ENCODE measurements at places on chromosomes 3 and 15. TPM values are rescaled to one million over a fixed set of nuclear protein-coding genes. Genes with fewer than 3 reads are reported as not detected.

VWA5B2 gene
- total RNA-seq = not detected

HHLA2 gene
- not detected for total RNA-seq

PPCDC gene
- total RNA-seq = 18.2 TPM

TRANK1 gene
- total RNA-seq = 2.9 TPM

EFL1 gene
- total RNA-seq = 33.9 TPM

PAQR5 gene
- total RNA-seq = under 0.01 TPM

PLA2G4E gene
- not detected for total RNA-seq

ZCWPW2 gene
- total RNA-seq = 0.32 TPM

WDR73 gene
- total RNA-seq = 22.4 TPM

NPTN gene
- 73.1 TPM for total RNA-seq

MAN2C1 gene
- 117 TPM for total RNA-seq

P2RY12 gene
- total RNA-seq = not detected

TYRO3 gene
- total RNA-seq = 6.2 TPM

TRIM42 gene
- total RNA-seq = not detected

GNAT1 gene
- not detected for total RNA-seq

CPLX3 gene
- not detected for total RNA-seq

EPHB1 gene
- total RNA-seq = 0.15 TPM

B3GNT5 gene
- total RNA-seq = 22.2 TPM

TJP1 gene
- total RNA-seq = 76.0 TPM

TARS3 gene
- total RNA-seq = 7.8 TPM

LRRIQ4 gene
- not detected for total RNA-seq

SLC28A1 gene
- total RNA-seq = not detected

PRR20G gene
- total RNA-seq = not detected

TGFBR2 gene
- 310 TPM for total RNA-seq

SKIL gene
- total RNA-seq = 124 TPM

GATA2 gene
- 6.8 TPM for total RNA-seq

LTK gene
- total RNA-seq = under 0.01 TPM

SAMD7 gene
- total RNA-seq = not detected

FGD5 gene
- 54.0 TPM for total RNA-seq

TTLL13 gene
- total RNA-seq = not detected

IL17RE gene
- total RNA-seq = 0.32 TPM

TM4SF18 gene
- 164 TPM for total RNA-seq

KCNMB2 gene
- total RNA-seq = 0.46 TPM

SH2D7 gene
- total RNA-seq = not detected

SNAPC5 gene
- total RNA-seq = 23.1 TPM

RBMS3 gene
- 33.1 TPM for total RNA-seq

LIPH gene
- not detected for total RNA-seq

KIF23 gene
- total RNA-seq = 34.1 TPM

GOLGA6A gene
- total RNA-seq = not detected

HAPLN3 gene
- 9.0 TPM for total RNA-seq

XCR1 gene
- not detected for total RNA-seq

EHHADH gene
- total RNA-seq = 16.1 TPM

RTP3 gene
- total RNA-seq = not detected

BFSP2 gene
- total RNA-seq = not detected

OR5K2 gene
- total RNA-seq = not detected

SPESP1 gene
- total RNA-seq = 4.9 TPM

ATP13A5 gene
- total RNA-seq = not detected

RCN2 gene
- total RNA-seq = 68.2 TPM

FBXW12 gene
- total RNA-seq = not detected
